NCI-H774 (cell line): ENCODE measurements at places on chromosomes 5 and 9.

DNA sequence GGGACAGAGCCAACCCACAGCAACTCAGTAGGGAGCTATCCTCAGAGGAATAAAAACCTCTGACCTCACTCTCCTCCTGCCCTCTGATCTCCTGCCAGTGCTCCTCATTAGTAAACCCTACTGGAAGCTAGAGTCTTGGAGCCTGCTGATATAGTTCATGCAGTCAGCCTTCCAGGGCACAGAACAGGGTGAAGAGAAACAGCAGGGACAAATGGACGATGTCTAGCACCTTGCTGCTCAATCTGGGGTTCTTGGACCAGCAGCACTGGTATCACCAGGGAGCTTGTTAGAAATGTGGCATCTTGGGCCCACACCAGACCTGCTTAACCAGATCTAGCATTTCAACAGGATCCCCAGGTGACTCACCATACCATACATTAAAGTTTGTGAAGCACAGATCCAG, 5.5 kb upstream of the GALNT12 start:
- no peak for DNase-seq

DNA sequence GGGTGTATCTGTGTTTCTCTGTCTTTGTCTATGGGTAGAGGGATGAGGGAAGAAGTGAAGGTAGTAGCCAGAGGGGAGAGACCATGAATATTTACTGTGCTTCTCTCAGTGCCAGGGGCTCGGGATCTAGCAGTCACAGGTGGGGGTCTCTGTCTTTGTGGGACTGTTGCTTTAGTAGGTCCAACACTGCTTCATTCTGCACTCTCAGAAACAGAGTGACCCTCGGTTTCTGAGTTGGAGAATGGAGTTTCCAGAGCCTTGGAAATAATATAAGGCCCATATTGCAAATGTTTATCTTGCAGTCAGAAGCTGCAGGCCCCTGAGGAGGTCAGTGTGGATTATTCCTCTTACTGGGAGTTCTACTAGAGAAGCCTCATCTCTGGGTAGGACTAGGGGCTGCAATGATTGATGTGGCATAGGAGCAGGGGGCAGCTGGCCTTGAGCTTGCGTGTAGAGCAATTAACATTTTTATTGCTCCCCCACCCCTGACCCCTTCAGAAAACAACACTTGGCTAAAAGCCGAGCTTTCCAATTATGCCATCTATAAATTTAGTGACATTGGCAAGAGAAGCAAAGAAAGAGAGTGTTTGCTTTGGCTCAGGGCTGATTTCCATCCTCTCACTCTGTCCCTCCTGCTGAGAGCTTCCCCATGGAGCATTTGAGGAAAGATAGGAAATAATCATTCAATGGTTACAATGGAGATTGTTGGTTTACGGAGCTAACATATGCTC, 55.0 kb upstream of the TRPC7 start:
- peak; percentile 34 for DNase-seq

DNA sequence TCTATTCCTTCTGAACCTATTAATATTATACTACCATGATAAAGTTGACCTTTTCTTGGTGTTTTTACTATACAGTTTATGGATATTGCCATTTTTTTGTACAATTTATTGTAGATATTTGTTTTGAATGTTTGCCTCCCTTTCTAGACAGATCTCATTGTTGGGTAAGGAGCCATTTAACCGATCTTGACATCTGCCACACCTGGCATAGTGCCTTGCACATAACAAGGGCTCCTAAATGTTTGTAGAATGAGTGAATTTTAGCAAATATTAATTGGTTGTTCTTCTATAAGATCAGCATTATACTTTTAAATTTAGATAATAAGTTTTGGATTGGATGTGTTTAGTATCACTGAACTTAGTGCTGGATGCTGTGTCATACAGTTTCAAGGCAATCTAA, 175.3 kb downstream of the GDNF start:
- no peak for DNase-seq

GRCh38 chr9:125805586-125805985, 58.4 kb downstream of the PBX3 start:
- no peak for DNase-seq

- no peak for DNase-seq
Measured at GRCh38 chr9:88060746-88061145, 77.5 kb downstream of the SPATA31C2 start.

DNA sequence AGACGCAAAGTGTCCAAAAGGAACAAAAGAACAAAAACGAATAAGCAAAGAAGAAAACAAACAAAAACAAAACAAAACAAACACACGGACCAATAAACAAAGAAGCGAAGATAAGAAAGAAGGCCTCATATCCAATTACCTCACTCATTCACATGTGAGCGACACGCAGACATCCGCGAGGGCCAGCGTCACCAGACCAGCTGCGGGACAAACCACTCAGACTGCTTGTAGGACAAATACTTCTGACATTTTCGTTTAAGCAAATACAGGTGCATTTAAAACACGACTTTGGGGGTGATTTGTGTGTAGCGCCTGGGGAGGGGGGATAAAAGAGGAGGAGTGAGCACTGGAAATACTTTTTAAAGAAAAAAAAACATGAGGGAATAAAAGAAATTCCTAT, 28.3 kb upstream of the WWC1 start:
- peak; percentile 40 for DNase-seq

DNA sequence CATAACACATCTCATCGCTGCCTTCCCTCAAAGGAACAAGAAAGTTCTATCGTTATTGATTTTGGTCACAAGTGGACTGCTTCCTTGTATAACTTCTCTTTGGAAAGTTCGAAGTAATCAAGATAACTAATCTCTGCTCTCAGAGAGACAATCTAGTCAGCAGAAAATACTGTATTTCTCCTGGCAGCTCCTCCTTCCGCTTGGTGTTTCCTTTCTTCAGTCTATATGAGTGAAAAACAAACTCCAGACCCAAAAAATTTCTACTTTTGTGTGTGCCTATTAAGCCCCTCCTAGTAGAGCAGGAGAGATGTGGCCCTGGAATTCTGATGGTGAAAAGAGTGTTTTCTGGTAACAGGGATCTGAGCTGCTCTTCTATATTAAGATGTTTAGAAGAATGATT, 24.5 kb downstream of the OSTF1 start:
- DNase-seq, result no peak

GRCh38 chr5:173882632-173883031, 5.5 kb upstream of the CPEB4 start:
- no peak for DNase-seq

DNA sequence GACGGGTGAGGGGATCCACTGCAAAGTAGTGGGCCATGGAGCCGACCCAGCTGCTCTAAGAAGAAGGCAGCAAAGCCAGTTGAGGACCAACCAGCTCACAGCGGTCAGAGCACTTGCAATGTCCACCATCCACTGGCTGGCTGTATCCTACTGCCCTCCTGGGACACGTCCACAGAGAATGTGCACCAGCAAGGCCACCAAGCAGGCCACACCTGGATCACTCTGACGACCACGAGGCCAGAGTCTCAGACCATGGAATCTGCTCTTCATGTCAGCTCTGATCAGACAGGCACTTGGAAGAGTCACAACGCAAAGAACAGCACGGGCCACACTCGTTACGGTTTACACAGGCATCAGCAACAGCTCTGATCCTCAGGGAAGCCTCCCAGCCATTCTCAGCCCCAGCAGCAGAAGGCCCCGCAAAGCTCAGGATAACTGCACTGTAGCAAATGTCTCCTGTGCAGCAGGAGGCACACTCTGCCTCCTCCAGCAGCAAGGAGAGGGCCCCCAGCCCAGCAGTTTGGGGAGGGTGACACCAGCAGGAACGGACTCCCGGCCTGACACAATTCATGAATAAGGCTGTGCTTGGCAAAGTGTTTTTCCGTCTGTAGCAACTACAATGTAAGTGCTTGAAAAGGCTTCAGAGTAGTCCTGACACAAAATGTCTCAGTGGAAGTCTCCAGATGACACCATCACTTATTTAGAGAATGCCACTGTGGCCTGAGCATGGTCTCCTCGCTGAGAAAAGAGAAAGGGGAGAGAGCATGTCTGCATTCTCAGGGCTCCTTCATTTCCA, 15.7 kb downstream of the SEMA4D start:
- DNase-seq, result no peak

DNA sequence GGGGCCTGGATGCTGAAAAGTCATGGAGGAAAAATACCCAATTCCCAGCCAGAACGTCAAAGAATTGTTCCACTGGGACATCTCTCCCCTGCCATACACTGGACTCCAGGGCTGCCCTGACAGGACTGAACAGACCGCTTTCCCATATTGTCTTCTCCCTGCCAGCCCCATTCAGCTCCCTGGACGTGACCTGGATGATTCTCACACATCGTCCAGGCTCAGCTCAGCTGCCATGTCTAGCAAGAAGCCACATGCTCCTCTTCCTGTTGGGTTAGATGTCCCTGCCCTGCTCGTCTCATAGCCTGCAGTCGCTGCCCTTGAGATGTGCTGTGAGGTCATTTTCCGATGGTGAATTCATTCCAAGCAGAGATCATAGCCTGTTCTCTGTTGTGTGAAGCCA, 37.4 kb downstream of the FOXI1 start:
- no peak for DNase-seq

DNA sequence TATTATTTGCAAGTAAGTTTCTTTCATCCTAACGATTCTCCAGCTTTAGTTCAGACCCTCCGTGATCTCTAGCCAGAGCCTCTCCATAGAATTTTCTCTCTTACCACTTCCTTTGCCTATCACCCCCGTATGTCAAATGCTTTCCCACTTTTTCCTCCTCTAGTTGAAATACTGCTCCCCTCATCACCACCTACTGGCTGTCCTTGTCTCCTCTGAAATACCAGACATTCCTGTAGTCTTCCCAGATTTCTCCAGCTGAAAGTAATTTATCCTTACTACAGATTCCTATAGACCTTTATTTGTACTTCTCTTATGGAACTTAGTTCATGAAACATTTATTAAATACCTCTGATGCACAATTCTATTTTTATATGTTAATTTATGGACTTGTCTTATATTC, 36.0 kb upstream of the GLIPR2 start:
- DNase-seq, result no peak

- no peak for DNase-seq
Measured at GRCh38 chr5:10681731-10682679, 79.0 kb downstream of the DAP start.

- DNase-seq, result no peak
Measured at GRCh38 chr9:21831841-21832509, 29.5 kb downstream of the MTAP start.

DNA sequence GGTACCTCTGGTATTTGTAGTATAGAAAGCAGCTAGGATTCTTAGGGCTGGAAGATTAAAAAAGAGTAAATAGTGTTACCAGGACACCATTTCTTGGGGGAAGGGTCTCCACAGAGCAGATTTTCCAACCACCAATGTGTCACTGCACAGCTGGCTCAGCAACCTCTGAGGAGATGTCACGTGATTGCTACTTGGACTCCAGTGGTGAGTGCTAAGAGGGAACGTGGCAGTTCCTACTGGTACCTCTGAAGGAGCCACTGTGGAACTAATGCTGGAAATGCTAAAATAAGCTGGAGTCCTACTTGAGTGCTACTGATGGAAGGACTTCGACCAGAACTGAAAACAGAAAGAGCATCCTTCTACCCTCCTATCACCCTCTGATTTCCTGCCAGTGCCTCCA, 36.1 kb upstream of the SPDL1 start:
- no peak for DNase-seq

DNA sequence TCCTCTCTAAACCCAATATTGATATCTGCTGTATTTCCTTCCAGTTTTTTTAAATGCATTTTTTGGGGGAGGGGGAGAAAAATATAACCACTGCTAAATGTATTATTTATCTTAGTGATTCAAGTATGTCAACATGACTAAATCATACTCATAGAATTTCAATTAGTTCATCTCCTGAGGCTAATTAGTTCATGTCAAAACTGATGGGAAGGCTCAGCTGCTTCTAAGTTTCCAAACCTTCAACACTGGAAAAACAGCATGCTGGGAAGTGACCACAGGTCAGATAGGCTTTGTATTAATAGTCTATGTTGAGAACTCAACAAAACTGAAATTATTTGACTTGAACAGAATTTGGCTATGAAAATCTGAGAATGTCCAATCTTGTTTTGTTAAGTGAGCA, 118.7 kb downstream of the TTLL11 start:
- DNase-seq, result no peak

DNA sequence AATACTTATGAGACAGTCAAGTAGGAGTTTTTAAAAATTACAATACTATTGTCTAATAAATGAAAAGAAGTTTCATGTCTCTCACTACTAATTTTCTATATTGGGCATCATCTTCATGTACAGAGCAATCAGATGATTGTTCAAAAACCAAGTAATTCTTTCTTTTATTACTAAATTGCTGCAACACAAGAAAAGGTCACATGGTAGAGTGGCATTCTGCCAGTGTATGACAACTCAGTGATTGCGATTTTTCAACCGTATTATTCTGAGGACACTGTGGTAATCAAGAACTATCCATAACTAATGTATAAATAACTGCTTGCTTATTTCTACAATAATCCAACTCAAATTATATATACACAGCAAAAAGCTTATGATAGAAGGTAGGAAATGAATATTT, 96.7 kb upstream of the GRHPR start:
- no peak for DNase-seq

- no peak for DNase-seq
Measured at GRCh38 chr9:91682806-91683205, 259.2 kb upstream of the NFIL3 start.

DNA sequence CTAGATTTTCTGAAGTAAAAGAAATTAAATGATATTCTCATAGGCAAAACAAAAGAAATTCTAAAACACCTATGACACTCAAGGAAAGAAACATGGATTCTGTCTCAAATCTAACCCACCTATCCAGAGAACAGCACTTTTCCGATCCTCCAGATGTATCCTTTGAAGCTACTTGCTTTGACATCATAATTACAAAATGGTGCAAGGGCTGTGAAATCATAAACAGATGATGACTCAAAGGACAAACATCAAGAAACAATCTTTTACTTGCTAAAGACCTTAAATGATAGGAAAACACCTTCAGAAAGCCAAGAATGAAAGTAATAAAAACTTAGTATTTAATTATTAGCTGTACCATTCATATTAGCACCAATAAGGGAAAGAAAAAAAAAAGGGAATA, 202.6 kb downstream of the DENND1A start:
- DNase-seq, result no peak

DNA sequence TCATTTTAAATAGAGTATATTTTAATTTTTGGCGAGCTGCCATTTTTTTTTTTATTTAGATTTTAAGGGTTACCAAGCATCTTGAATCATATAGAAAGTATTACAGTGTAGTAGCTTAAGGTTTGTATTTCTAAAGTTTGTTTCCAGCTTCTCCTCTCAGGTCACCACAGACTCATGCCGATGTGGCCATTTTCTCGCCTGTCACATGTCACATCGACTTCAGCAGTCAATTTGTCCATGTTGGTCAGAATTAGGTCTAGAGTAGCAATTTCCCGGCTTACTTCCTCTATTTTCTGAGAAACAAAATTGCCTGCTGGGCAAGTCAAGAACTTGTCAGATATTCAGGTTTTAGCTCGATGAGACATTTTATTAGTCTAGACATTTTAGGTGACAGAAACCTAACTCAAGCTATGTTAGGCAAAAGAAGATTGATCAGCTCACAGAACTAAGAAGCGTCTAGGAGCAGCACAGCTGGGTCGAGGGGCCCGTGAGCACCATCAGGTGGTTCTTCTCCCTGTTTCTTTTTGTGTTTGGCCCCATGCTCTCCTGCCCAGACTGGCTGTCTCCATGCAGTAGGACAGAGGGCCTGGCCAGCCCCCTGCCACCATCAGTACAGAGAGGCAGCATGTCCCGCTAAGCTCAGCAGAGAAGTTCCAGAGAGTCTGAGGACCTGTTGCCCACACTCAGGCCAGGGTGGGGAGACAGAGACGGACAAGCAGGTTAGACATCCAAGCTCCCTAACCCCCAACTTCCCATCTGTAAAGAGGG, 48.4 kb upstream of the AFAP1L1 start:
- no peak for DNase-seq

GRCh38 chr9:13436591-13436990, 157.1 kb upstream of the MPDZ start:
- DNase-seq, result no peak

GRCh38 chr5:6190838-6191237, 187.5 kb downstream of the MED10 start:
- no peak for DNase-seq
